ENCODE measurements at places on chromosomes 2 and 18.

GRCh38 chr18:55048892-55049291 is 89.6 kb upstream of the CCDC68 start:
- DNase-seq, result no peak

DNA sequence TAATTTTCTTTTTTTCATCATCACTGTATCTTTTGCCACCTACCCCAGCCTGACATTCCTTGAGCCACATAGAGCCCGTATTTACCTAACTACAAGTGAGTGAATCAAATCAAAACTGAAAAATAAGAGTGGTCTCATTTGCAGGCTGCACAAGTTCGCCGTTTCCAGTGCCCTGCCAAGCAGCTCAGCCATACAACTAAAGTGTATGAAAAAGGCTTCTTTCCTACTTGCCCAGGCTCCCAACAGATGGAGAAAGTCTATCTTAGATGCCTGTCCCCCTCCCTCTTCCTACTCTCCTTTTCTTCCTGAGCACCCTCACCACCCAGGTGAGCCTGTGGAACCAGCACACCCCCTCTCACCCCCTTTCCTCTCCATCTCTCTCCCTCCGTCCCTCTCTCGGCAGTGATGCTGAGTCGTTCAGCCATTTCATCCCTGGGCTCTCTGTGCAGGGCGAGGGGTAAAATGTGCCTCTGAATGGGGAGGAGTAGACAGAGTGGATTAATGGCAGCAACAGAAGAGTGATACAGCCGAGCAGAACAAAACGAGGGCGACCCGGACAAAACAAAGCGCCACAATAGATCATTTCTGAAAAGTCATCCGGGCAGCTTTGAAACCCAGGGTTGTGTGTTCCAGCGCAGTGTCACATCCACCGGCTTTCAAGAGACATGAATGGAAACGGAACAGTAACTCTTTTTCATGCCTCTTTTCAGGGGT is 65.0 kb upstream of the POU3F3 start:
- no peak for DNase-seq

DNA sequence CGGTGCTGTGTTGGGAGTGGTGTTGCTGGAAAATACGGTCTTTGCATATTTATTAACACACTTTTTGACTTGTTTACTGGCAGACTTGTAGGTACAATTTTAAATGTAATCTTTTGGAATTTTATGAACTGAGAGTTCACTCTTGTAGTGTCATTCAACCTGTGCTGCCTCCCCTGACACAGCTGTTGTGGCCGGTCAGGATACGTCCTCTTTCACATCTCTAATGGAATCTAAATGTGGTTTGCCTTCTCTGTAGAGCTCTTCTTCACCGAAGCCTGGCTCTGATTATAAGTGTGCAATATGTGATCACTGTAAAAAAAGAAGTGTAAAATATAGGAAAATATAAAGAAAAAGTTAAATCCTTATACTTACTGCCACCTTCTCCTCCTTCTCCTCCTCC is 94.7 kb downstream of the MAP4K4 start:
- no peak for DNase-seq

DNA sequence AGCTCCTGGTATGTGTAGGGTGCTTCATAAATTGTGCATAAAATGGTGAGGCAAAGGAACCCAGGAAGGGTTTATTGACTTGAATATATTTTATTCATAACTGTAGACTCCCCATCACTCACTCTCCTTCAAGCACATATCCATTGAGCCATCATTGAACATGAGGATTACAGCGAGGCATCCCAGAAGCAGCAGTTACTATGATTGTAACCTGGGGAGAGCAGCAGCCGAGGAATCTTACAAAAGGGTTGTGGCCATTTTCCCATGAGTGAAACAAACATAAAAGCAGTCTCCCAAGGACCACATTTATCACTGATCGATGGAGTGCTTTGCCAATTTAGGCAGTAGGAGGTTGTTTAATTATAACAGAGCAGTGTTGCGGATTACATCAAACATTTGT is 183.4 kb downstream of the NCK2 start:
- no peak for DNase-seq

GRCh38 chr18:51660188-51660715 is 462.8 kb upstream of the MEX3C start:
- DNase-seq, result no peak

- no peak for DNase-seq
These were observed 62.4 kb downstream of the MRPS9 start for GRCh38 chr2:105100046-105100840.

- no peak for DNase-seq
These were observed 60.8 kb downstream of the LIMS1 start for GRCh38 chr2:108594982-108595464.

- DNase-seq, result no peak
These were observed 70.8 kb downstream of the RTP5 start for GRCh38 chr2:241940329-241940728.

GRCh38 chr2:168394262-168394661 is 61.8 kb upstream of the CERS6 start:
- DNase-seq, result no peak

DNA sequence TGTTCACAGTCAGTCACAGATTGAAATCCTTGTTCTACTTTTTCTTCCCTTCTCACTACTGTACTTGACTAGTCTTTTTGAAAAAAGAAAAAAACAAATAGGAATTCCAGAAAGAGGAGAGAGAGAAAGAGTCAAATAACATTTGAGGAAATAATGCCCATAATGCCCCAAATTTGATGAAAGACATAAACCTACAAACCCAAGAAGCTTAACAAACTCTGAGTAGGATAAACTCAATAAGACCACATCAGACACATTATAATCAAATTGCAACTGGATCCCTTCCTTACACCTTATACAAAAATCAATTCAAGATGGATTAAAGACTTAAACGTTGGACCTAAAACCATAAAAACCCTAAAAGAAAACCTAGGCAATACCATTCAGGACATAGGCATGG is 30.9 kb downstream of the TMEM185B start:
- DNase-seq, result no peak

- DNase-seq, result no peak
These were observed 246.9 kb downstream of the MTX2 start for GRCh38 chr2:176516051-176516602.

GRCh38 chr2:62716768-62717167 is 11.3 kb downstream of the EHBP1 start:
- no peak for DNase-seq

DNA sequence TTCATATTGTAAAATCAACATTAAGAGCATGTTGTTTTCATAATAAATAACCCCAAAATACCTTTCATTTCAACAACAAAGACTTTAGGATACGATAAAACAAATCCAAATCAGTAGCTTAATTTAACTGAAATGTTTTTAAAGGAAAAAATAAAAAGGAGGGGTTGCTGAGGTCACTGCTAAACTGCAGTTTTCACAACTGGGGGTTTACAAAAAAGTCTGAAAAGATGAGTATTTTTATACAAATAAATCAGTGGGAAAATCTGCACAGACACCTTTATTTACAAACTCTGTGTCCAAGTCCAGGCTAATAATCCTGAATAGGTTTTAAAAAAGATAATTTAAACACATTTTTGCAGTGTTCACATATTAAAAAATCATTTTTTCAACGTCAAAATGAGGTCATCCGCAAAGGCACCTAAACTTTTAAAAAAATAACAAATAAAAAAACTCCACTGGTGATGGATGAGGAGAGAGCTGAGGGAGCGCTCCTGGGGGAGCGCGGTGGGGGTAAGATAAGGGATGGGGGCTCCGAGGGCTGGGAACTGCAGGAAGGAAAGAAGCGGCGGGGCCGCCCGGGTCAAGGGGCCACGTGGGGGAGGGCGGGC is 3.1 kb downstream of the DLX2 start:
- no peak for DNase-seq

DNA sequence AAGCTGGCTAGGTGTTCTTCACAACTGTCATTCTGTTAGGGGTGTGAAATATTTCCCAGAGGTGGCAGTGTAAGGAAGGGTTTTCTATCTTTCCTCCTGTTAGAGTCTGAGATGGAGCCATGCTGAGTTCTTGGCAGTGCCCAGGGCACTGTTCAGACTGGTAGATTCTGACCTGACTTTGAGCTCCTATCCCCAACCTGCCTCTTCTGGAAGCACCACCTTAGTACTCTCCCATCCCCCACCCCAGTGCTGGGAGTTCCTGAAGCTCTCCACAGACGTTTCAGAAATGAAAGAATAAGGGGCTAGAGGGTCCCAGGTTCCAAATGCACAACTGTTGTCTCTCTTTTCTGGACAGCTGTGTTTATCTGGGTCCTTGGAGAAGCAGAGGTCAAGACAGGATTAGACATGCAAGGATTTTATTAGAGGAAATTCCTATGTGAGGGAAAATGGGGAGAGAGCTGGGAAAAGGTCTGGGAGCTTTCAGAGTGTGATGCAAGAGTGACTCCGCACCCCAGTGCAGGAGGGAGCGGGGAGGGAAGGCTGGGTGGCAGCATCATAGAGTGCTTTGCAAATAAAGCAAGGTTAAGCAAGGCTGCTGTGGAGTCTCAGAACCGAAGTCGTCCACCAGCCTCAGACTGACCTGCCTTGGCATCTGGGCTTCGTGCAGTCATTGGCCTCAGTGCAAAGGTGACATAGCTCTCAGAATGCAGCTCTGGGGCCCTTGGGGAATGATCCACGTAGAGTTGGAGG is 75.5 kb downstream of the SLC4A3 start:
- no peak for DNase-seq

GRCh38 chr2:201532686-201533304 is 81.3 kb downstream of the STRADB start:
- DNase-seq, result no peak

- DNase-seq, result no peak
These were observed 34.1 kb downstream of the ANKMY1 start for GRCh38 chr2:240523451-240524281.

GRCh38 chr2:121596221-121597080 is 52.8 kb downstream of the CLASP1 start:
- no peak for DNase-seq

- DNase-seq, result no peak
These were observed 50.4 kb downstream of the MALT1 start for GRCh38 chr18:58721566-58722239.

DNA sequence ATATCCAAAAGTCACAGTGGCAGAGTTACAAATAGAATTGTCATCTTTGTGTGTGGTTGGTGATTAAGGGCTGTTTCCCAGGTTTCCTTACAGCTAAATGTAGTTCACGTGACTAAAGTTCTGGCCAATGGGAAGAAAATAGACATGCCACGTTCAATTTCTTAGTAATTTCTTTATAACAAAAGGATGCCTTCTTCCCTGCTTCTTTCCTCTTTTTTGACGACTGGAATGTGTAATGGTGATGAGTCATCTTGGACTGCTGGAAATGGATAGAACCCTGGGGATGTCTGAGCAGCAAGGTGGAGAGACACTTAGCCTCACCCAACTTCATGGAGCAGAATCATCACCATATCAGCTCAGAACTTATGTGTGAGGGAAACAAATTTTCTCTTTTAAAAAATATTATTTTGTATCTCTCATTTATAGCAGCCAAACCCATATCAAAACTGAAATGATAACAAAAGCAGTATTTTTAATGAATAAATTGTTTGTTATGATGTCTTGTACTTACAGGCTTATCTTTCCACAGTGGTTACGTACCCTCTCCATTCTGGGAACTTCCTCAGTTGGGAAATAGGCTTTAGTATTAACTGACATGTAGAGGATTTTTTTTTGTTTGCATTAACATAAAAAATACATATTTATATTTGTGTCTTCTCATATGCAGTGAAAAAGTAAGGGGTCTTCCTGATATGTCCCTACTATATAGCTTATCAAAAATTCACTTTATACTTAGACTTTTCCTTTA is 91.1 kb upstream of the CDH2 start:
- DNase-seq, result no peak

DNA sequence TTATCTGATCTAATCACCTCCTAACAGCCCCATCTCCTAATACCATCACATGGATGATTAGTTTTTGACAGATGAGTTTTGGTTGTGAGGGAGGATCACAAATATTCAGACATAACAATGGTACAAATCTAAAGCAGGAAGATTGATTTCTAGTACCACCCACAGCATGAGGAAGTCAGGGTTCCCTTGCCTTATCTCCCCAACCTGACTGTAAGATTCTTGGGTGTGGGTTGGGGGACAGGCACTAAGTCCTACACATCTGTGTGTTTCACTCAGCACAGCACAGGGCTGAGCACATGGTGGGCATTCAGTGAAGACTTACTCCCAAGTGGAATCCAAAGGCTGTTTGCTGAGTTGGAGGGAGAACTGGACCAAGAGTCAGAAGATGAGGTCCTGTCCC is 93.8 kb upstream of the CXCR4 start:
- DNase-seq, result no peak

- no peak for DNase-seq
These were observed 89.0 kb upstream of the PPP1CB start for GRCh38 chr2:28662468-28663181.

GRCh38 chr18:59272891-59273758 is at the start of gene RAX:
Gene RAX (minus strand): TSS chr18:59273454. CDS start chr18:59273206, 248 bp downstream.
- no peak for DNase-seq

DNA sequence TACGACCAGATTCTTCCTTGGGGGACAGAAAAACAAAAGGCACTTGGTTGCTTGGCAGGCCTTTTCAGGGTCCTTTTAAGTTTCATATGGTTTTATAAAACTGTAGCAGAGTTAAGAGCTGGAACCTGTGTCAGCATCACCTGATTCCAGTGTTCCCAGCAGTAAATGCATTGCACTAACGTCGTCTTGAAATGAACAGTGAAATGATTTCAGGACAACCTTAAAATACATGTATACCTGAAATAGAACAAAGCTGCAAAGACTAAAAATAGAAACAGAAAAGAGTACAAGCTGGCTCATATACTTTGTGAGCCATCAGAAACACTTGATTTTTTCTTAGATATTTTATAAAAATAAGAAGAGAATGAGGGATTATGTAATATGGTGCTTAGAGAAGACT is 51.9 kb downstream of the ACSL3 start:
- no peak for DNase-seq

GRCh38 chr2:166593403-166593802 is 99.4 kb upstream of the SCN7A start:
- no peak for DNase-seq

GRCh38 chr2:231370429-231370748 is 25.1 kb upstream of the B3GNT7 start:
- DNase-seq, result no peak

GRCh38 chr2:48617618-48618017 is at the start of gene GTF2A1L:
Gene GTF2A1L (plus strand): TSS chr2:48617856. CDS start chr2:48617875, 19 bp downstream.
- no peak for DNase-seq

GRCh38 chr2:6368281-6368680 is 497.4 kb downstream of the CMPK2 start:
- DNase-seq, result no peak

GRCh38 chr18:11316546-11316945 is 167.2 kb upstream of the PIEZO2 start:
- no peak for DNase-seq

GRCh38 chr2:122098306-122098705 is 342.9 kb downstream of the TSN start:
- DNase-seq, result no peak

GRCh38 chr2:129606496-129607270 is 372.8 kb upstream of the RAB6C start:
- DNase-seq, result no peak

DNA sequence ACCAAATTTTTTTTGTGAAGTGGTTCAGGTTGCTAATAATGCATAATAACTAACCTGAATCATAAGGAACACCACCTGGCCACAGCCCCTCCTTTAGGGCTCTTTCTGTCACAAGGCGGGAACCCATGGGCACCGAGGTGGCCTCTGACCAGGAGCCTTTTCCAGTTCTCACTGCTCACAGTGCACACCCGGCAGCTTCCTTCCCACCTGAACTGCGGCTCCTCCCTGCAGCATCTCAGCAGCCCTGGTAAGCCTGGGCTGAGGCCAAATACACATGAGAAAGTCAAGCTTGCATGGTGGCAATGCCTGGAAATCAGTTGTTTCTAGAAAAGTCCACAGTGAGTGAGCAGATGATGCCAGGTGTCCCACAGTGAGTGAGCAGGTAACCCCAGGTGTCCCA is 77.6 kb upstream of the SNTG2 start:
- no peak for DNase-seq

Data from NCI-H2081 treated with DMSO at 0.1 percent for 48 hours (cell line).